ENCODE measurements at places on chromosomes 16 and 17.
A peak's percentile ranks its signal among the peaks of the same experiment; 100 is the strongest.

DNA sequence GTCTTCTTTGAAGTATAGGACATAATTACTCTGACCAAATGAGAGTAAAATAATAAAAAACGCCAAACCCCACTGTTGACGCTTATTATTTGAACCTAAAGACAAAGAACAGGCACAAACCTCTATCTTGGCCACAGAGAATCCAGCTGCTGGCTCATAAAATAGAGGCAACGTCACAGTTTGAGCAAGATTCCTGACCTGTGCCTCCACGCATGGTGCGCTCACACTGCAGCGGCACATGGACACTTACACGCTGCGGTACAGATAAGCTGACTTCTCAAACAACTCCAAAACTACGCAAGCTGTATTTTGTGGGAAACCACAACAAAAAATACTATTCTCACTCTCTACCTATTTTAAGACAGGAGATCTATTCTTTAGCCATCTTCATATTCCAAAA, 38.8 kb upstream of the TRAP1 start:
- DNase-seq: no peak

- DNase-seq: no peak
Measured at GRCh38 chr17:1868090-1868489, 38.3 kb downstream of the RPA1 start.

GRCh38 chr16:81292936-81293335, 21.8 kb upstream of the GAN start:
- peak; percentile 43 for DNase-seq

DNA sequence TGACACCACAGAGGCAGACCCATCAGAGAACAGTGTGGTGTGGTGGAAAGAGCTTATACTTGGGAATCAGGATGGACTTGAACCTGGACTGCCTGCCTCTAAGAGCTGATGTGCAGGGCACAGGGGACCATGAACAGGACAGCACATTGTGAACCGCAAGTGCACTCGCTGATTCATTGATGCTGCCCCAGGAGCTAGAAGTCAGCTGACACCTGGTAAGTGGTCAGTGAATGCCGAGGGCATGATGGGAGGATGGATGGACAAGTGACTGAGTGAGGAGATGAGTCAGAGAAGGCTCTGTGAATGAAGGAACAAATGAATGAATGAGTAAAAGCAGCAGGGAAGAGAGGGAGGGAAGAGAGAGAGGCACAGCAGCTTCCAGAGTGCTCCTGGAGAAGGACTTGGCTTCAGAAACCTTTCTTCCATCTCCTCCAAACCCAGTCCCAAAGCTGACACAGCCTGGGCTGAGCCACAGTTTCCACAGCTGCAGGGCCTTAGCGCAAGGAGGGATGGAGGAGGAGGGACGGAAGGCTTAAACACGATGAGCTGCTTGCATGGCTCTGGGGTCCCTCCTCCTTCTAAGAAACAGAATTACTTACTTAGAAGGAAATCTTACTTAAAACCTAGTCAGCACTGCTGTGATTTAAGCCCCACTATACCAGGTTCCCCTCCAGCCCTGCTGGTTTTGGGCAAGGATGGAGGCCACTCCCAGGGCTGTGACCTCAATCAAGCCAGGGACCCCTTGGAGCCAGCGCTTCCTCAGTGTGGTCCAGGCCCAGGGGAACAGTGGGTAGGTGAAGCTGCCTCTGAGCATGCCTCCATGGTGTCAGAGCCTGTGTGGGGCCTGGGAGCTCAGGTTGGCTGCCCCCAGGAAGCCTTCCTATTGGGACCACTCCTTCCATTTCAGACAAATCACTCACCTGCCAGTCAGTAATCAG, 184.6 kb downstream of the TMEM132E start:
- DNase-seq: no peak

DNA sequence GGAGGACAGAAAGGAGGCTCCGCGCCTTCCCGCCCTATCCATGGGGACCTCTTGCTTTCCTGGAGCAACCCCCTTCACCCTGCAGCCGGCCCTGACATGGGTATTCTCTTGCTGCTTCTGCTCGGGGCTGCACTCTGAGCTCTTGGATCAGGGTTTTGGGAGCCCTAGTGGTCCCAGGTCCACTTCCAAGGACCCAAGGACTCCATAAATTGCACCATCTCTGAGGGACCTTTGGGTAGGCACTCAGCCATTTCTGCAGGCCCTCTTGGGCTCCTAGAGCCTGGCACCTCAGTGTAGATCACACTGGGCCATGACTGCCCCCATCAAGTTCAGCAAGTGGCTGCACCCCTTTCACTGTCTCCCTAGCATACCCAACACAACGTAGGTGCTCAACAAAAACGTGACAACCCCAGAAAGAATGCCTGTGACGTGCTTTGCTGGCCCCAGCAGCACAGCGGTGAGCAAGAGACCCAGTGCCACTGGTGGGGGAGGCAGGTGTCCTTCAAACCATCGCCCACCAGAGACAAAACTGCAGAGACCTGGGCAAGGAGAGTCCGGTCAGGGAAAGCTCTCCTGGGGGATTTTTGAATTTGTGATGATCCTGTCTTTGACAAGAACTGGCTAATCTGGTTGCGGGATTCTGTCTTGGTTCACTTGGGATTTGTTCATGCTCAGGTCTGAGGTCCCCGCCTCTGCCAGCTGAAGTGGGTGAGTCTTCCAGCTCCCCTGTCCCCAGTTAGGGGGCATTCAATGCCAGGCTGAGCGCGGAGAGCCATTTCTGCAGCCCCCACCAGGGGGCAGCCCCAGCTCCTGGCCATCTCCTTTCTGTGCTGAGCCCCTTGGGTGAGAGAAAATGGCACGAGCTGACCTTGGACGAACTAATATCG, 2.5 kb upstream of the RAB11FIP4 start:
- no peak for DNase-seq

GRCh38 chr17:8140065-8141029, 11.9 kb downstream of the PER1 start:
- no peak for DNase-seq

- DNase-seq: no peak
Measured at GRCh38 chr16:3490911-3491629, 4.2 kb downstream of the C16orf90 start.

GRCh38 chr16:51355195-51355594, 204.1 kb upstream of the SALL1 start:
- no peak for DNase-seq

DNA sequence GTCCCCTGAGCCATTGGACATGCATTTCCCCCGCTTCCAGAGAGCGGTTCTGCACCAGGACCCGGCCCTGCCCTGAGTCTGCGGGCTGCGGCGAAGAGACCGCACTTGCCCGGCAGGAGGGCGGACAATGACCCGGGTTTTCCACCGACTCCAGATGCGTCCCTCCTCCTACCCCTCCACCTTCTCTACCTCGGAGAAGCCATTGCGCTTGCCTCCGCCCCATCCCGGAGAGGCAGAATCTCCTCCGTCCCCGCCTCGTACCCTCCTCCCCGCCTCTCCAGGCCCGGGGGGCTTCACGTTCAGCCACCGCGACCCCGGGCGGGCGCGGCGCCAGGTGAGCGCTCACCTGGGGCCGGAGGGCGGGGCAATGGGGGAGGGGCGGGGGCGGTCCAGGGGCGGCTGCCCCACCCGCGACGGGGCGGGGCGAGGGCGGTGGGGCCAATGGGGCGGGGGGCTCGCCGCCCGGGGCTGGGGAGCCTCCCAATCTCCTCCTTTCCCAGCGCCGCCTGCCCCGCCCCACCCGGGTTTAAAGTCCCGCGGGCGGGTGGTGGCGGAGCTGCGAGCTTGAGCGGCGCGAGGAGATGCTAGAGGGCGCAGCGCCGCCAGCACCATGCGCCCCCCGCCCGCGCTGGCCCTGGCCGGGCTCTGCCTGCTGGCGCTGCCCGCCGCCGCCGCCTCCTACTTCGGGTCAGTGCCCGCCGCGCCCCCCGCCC, at the start of gene WNT9B:
Gene WNT9B (plus strand): TSS at position 555 of the 713 bp plus-strand sequence. CDS start 56 bp downstream, at position 611.
- DNase-seq: no peak

DNA sequence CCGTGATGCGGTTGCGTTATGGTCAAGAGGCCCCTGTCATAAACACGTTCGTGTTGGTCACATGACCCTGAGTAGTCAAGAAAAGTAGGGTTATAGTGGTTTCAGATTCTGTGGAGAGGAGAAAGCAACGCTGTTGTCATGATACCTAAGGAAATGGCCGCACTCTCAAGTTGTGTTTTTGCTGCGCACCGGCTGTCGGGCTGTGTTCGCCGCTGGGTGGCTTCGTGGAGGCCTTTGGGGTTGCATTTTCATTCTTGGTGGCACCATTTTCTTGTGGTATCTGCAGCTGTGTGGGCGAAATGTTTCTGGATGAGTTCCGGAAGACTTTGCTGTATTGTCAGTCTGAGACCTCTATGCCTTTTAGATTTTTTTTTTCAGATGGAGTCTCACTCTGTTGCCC, 35.0 kb downstream of the DEF8 start:
- DNase-seq: no peak

DNA sequence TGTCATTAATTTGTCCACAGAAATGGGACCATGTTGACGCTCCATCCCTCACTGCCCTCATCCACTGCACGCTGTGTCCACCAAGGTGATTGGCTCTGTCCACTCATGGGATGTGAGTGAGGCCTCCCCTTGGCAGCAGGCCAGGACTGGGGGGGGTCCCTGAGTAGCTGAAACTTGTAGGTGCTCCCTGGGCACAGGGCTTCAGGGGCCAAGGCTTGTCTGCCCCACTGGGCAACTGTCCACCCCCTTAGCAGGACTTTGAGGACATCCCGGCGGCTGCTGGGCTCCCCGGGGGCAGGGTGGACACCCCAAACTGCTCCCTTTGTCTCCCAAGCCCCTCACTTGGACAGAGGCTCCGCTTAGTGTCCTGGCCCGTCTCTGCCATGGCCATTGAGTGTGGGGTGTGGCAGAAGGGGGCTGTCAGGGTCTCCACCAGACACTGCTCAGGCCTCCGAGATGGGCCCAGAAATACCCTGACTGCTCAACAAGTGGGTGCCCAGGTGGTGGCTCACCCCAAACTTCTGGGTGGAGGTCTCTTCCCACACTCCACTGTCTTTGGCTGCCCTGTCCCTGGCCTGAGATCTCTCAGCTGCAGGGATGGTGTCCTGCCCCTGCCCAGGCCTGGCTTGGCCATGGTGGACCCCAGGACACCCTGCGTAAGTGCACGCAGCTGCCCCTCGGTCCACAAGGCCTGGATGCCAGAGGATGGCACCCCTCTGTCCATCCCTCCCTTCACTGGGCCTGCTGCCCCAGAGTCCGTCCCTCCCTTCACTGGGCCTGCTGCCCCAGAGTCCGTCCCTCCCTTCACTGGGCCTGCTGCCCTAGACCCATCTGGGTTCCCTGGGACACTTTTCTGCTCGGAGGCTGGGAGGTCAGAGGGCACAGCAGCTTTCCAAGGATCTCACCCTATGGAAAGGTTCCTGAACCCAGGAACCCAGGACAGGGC, 2.9 kb upstream of the RAB40C start:
- DNase-seq: no peak
